CD4-positive, alpha-beta memory T cell (primary cell): ENCODE measurements at places on chromosomes 16 and 17.

GRCh38 chr16:20860361-20860760 lies 39.8 kb downstream of the DCUN1D3 start:
- no peak for DNase-seq

DNA sequence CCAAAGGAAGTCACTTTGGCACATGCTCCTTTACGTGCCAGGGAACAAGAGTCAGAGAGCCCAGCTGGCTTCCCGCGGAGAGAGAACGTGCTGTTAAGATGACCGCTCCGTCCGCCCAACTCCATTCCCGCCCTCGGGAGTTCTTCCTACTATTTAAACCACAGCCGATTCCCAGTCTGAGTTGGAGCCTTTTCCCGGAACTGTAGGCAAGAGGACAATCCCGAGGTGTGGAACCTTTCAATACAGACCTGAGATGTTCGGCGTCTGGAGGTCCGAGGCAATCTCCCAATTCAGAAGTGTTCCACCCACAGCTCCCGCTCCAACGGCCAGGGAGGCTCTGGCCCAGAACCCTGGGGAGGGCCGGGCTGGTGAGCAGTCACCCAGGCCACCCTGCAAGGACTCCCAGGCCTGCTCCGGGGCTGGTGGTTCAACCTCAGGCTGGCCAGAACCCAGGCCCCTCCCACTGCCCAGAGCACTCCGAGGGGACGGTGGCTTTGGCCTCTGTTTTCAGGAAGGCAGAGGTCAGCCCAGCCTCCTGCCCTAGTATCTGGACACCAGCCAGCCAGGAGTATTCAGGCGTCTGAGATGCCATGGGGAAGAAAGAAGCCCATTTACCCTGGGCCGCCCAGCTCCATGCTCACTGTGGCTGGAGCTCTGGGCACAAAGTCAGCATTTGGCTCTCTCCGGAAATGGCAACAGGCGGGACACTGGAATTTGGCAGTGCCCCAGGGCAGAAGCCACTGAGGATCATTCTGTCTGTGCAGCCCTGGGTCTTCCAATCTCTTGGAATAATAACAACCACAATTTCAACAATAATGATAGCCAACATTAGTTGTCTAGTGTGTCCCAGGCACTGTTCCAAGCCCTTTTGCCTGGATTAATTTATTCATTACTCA lies 21.4 kb downstream of the EMP2 start:
- no peak for DNase-seq

- no peak for DNase-seq
Observed at GRCh38 chr16:67919622-67920221, 11.9 kb downstream of the CTRL start.

GRCh38 chr16:85006639-85007038 lies 4.7 kb downstream of the ZDHHC7 start:
- DNase-seq, result no peak

- no peak for DNase-seq
Observed at GRCh38 chr17:41061964-41062363, 2.0 kb upstream of the KRTAP2-3 start.

DNA sequence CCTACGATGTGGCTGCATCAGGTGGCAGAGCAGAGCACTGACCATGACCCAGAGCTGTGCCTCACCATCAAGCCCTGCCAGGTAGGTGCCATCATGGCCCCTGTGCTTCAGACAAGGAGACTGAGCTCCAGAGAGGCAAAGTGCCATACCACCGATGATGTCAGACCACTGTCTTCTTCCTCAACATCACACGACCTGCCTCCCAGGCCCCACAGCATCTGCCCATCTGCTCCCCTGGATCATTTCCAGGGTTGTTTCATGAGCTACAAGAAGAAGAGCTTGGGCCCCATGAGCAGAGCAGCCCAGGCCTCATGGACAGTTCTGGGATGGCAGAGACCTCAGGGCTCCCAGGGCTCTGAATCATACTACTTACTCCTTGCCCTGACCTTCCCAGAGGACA lies 9.9 kb downstream of the XYLT1 start:
- DNase-seq, result no peak

GRCh38 chr16:2250652-2251295 lies 613 bp downstream of the ECI1 start:
- no peak for DNase-seq

DNA sequence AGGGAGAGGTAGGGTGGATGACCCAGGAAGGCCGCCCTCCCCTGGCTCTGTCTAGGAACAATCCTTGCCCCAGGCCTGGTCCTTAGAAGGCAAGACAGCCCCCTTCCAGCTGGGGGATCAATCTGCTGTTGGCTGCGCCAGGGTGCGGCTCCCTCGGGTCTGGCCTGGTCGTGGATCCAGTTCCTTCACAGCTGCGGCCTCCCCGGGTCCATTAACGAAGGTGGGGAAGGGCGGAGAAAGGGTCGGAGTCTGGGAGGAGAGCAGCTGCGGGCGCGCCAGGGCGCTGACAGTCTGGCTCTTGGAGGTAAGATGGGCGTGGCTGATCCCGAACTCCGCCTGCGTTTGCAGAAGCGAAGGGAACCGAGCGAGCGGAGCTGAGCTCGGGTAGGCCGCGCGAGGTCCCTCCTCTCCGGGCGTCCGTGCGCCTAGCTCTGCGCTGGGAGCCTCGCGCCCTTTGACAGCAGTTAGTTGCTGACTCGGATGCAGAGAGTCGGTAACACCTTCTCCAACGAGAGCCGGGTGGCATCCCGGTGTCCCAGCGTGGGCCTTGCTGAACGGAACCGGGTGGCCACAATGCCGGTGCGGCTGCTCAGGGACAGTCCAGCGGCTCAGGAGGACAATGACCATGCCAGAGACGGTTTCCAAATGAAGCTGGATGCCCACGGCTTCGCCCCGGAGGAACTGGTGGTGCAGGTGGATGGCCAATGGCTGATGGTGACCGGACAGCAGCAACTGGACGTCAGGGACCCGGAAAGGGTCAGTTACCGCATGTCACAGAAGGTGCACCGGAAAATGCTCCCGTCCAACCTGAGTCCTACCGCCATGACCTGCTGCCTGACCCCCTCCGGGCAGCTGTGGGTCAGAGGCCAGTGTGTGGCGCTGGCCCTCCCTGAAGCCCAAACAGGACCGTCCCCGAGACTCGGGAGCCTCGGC lies at the start of gene HSPB9:
Gene HSPB9, plus strand, starts transcription at position 434 of the 933 bp plus-strand sequence. Its CDS starts 47 bp downstream, at position 481.
- no peak for DNase-seq

GRCh38 chr17:8151641-8152111 lies 528 bp downstream of the PER1 start:
- DNase-seq, result peak; percentile 69
